ENCODE measurements at places on chromosomes 12 and 14.
A peak's percentile ranks its signal among the peaks of the same experiment; 100 is the strongest.

DNA sequence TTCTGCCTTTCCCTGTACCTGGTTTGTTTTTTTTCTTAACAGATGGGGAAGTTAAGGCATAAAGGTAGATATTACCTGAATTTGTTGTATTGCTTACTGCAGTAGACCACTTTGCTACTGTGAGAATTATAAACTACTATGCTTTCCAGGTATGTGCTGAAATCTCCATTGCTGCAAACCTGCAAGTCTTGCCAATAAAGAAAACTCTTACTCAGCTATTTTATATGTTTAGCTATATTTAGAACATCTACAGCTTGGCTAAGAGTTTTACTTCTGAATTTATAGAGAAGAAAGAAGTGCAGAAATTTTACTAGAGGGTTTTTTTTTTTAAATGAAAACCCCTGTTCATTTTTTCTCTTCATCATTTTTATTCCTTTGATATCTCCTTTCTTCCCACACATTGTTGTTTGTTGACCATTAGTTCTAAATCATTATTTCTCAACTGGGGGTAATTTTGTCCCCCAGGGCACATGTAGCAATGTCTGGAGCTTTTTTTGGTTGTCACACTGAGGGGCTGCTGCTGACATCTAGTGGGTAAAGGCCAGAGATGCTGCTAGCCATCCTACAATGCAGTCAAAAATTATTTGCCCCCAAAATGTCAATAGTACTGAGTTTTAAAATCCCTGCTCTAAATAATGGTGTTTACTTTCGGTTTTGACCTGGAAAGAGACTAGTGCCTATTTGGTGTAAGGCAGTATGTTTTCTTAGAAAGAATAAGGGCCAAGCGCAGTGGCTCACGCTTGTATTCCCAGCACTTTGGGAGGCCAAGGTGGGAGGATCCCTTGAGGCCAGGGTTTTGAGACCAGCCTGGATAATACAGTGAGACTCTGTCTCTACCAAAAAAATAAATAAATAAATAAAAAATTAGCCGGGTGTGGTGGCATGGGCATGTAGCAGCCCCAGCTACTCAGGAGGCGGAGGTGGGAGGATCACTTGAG is 48.6 kb downstream of the PCNX1 start:
- DNase-seq = peak; percentile 57

DNA sequence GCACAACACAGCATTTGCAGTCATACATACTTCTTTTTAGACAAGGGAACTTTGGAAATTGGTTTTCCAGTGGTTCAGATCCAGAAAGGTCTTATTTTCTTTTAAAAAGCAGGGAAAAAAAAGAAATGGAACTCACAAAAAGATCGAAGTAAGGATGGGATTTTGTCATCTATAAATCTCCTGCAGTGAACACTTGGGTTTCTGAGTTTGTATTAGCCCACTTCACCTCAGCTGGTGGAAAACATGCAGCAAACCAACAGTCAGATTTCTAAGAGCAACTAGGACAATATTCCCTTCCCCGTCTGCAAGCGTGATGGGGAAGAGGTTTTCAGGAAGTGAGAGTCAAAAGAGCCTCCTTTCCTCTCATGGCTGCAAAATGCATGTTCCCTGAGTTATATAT is 4.6 kb downstream of the MYF5 start:
- no peak for DNase-seq

DNA sequence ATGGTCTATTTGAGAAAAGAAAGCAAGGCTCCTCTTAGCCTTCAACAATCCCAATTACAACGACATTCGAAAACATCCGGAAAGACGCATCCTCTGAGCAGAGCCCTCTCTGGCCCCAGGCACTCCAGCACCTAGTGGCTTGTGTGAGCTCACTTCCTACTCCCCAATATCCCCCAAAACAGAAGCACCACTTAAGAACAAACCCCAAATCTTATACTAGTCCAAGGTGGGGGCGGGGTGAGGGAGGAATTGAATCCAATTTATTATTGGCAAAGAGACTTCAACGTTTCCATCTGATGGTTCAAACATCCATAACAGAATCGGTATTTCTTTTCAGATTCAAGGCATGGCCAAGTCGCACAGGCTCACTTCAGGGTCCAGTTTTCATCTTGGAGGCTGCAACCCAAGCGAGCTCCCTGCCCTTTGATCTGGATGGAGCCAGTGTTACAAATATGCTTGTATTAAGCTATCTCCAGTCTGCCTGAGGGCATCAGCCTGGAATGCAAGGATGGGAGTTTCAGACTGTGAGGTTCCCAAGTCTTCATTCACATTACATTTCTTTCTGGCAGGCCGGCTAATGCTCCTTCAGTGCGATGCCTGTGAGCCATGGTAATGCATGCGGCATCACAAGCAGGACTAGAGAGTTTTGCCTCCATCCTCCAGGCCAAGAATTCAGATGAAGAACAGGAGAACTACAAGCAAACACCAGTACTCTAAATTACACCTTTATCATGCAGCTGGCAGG is 132.5 kb upstream of the FOXN3 start:
- DNase-seq = no peak

GRCh38 chr12:104189915-104190555 is 25.5 kb upstream of the TXNRD1 start:
- no peak for DNase-seq

- DNase-seq = no peak
Observed at GRCh38 chr12:67671892-67672291, 23.3 kb downstream of the DYRK2 start.

DNA sequence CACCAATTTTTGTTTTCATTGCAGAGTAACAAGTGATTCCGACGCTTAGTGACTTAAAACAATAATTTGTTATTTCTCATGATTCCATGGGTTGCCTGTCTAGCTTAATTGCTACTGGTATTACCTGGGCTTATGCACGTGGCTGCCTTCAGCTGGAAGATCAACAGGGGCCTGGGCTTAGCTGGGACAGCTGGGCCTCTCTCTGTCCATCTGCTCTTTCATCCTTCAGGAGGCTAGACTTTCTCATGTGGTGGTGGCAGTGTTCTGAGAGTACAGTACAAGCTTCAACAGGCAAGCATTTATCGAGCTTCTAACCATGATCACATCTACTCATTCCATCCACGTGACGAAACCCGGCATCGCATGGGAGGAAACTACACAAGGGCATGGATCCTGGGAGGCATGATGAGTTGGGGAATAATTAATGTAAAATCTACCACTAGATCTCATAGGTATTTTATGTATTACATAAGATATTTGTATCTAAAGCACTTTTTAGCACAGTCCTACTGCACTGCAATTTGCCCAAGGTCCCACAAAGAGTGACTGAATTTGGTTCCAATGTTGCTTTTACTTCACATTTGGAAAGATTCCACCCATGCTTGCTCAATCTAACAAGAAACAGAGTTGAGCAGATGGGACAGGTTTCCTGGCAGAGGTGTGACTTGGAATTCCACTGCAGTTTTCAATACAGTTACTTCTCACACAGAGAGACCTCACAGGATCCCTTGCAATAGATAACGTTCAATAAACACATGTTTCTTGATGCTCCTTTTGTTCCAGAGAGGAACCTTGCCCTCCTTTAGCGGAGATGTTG is 153.1 kb upstream of the FRMD6 start:
- peak; percentile 76 for DNase-seq

GRCh38 chr14:52026901-52027300 is 37.6 kb downstream of the RTRAF start:
- DNase-seq = no peak

DNA sequence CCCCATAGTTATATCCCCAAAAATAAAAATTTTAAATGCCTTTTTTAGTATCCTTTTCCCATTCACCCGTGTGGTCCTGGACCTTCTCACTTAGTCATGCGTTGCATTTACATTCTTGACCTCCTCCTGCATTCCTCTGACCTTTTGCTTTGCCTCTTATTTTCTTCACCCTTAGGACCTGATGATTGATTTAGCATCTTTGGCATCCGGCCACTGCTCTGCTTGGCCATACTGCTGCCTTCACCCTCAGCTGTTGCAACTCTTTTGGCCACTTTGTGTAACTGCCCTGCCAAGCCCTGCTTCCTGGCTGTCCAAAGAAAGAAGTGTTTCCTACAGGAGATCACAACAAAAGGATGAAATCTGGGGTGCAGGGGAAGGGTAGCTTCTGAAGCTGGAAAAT is 48.8 kb upstream of the SLC38A4 start:
- peak; percentile 32 for DNase-seq

GRCh38 chr12:27498761-27499160 is 25.2 kb upstream of the PPFIBP1 start:
- DNase-seq = peak; percentile 22
